Cortex of kidney (tissue), 1 donor: ENCODE measurements at places on chromosomes 12 and 14.

DNA sequence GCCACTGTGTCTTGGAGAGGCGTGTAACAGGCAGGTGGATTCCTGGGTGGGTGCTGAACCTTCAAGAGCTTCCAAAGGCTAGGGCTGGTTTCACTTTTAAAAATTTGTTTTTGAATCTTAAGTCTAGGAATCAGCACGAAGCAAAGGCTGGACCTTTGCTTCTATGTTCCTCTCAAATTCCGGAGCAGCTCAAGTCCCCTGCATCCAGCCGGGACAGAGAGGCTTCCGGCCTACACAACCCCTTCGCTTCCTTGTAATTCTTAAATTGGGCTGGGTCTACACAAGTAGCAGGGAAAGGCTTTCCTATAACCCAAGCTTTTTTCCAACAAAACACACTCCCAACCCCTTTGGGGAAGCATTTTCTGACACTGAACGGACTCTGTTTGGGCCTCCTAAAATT lies 8.3 kb downstream of the HOXC12 start:
- DNase-seq = no peak

DNA sequence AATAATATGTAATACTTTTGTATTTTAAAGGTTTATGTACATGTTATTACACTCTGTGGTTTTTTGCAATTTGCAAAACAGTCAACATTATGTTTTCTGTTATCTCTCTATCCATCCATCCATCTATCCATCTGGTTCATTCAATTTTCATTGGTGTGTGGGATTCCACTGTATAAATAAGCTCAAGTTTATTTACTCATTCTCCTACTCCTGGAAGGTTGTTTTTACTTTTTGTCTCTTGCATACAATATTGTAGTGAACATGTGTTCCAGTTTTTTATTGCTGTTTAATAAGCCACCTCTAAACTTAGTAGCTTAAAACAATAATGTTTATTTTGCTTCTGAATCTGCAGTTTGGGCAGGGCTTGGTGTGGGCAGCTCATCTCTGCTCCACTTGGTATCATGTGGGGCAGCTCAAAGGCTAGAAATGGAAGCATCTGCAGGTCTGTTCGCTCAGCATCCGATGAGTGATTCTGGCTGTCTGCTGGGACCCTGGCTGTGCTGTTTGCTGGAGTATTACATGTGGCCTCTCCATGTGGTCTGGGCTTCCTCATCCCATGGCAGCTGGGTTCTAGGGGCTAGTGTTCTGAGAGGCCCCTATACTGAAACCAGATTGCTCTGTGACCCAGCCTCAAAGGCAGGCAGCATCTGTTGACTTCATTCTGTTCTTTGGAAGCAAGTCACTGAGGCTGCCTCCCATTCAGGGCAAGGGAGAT lies 98.8 kb downstream of the SLC25A47 start:
- DNase-seq = no peak

DNA sequence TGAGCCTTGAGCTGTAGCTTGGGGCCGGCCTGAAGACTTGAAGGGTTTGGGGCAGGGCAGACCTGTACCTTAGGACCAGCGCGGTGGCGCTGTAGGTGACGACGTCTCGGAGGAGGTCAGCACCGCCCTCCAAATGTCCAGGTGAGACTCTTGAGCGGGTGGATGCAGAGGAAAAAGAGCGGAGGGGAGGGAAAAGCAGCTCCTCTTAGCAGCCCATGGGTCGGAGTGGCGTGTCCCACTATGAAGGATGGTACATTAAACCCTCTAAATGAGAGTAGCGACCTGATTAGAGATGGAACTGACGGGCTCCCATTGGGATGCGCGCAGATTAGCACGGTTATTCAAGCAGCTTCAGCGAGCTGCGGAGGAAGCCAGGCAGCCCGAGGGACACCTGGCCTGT lies 77.0 kb upstream of the MAP1LC3B2 start:
- no peak for DNase-seq

GRCh38 chr12:59803735-59804134 lies 207.9 kb downstream of the SLC16A7 start:
- no peak for DNase-seq
